ENCODE measurements at places on chromosomes 16 and 17.

- DNase-seq, result no peak
Observed at GRCh38 chr16:48182979-48183537, 27.3 kb upstream of the ABCC12 start.

GRCh38 chr16:27461483-27462171 lies 59.7 kb downstream of the IL21R start:
- DNase-seq, result no peak

DNA sequence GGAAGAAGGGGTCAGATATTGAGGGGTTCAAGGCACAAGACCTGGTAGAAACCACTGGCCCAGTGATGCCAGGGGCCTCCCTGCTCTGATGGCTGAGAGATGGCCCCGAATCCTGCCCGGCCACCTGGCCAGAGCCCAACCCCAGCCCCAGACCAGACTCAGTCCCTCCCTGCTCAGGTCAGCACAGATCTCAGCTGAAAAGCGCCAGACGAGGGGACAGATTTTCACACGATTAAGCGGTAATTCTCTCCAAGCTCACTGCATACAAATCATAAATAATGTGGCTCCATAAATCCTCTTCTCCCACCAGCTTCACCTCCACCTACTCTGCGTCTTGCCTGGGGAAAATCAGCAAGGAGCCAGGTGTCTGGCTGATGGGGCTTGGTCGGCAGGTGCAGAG lies 57.1 kb downstream of the ENGASE start:
- peak; percentile 66 for DNase-seq

DNA sequence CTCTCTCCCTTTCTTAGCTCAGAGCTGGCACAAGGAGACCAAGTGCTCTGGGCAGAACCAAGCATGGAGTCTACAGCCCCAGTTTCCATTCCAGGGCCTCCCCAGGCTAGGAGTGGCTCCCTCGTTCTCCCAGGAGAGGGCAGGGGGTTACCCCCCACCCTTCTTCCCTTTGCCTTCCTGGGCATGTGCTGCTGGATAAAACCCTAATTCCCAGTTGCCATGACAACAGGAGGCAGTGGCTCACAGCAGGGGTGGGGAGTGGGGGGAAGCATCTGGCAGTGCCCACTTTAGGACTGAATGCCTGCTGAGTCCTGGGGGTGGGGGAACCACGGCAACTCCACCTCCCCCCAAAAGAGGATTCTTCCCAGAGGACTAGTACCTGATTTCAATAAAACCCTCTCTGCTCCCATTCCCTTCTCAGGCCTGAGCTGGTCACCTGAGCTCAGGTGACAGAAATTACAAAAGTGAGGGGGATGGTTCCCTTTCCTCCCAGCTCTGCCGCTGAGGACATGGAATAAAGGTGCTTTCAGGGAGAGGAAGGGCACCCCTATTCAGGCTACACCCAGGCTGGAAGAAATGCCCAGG lies 1.8 kb downstream of the MPP2 start:
- no peak for DNase-seq

DNA sequence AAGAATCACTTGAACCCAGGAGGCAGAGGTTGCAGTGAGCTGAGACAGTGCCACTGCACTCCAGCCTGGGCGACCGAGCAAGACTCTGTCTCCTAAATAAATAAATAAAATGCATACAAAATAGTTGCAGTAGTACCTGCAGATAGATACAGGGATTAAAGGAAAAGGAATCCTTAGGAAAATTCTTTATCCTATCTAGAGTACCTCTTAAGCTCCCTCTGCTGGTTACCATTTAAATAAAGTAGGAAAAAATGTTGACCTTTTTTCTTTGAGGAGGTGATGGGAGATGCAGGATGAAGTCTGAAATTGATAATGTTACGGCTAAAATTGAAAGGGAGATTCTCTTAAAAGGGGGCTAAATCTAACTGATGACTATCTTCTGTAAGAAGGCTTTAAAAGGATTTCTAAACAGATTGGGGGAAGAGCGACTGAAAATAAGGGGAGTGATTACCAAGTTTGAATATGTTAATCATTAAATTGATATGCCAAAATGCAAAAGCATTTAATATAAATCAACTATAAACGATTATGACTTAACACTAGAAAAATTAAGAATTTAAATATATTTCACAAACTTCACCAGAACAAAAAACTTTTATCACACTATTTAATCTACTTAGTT lies 29.4 kb downstream of the C16orf87 start:
- DNase-seq, result peak; percentile 11

GRCh38 chr17:37116671-37117185 lies 168.0 kb downstream of the AATF start:
- no peak for DNase-seq

DNA sequence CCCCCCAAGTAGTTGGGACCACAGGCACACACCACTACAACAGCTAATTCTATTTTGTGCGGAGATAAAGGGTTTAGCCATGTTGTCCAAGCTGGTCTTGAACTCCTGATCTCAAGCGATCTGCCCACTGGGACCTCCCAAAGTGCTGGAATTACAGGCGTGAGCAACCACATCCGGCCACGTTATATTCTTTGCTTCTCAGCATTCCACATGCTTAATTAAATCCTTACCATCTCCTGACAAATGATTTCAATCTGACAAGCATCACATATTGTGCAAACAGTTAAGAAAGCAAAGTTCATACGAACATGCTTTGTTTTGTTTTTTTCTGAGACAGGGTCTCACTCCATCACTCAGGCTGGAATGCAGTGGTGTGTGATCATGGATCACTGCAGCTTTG lies 18.2 kb downstream of the HIGD1B start:
- DNase-seq, result no peak

Measured in NCI-H146 (cell line).